ENCODE measurements at places on chromosomes 2 and 18. TPM values are rescaled to one million over a fixed set of nuclear protein-coding genes. Genes with fewer than 3 reads are reported as not detected.
A peak's percentile ranks its signal among the peaks of the same experiment; 100 is the strongest.

- H3K27ac ChIP-seq = no peak overlapping the region
- no peak overlapping the region for H3K4me3 ChIP-seq
- H3K36me3 ChIP-seq = no peaks in the 10 kb centered on the region
- H3K4me1 ChIP-seq = peaks cover 11% of the 10 kb centered on the region
- H3K27me3 ChIP-seq = no peaks in the 10 kb centered on the region
Measured at GRCh38 chr18:62982600-62983251, 267.4 kb downstream of the PHLPP1 start.

- H3K36me3 ChIP-seq = no peaks in the 10 kb centered on the region
- no peak overlapping the region for H3K27ac ChIP-seq
- no peak for DNase-seq
Measured at GRCh38 chr2:207337234-207338219, 171.8 kb upstream of the KLF7 start.

GRCh38 chr2:152600051-152600657 lies 117.1 kb downstream of the PRPF40A start:
- peaks cover 22% of the 10 kb centered on the region for H3K4me1 ChIP-seq
- peak overlapping the region; percentile 3 for H3K4me3 ChIP-seq
- no peaks in the 10 kb centered on the region for H3K27me3 ChIP-seq
- H3K36me3 ChIP-seq = no peaks in the 10 kb centered on the region
- DNase-seq = peak; percentile 69

The ANKRD29 gene
- 0.81 TPM for total RNA-seq

- H3K4me1 ChIP-seq = no peaks in the 10 kb centered on the region
- no peak for DNase-seq
- H3K36me3 ChIP-seq = no peaks in the 10 kb centered on the region
- H3K27ac ChIP-seq = no peak overlapping the region
- H3K4me3 ChIP-seq = no peak overlapping the region
Measured at GRCh38 chr2:211494085-211494484, 937.7 kb downstream of the CPS1 start.

All from neural progenitor cell (in vitro differentiated cells).